Activated CD8-positive, alpha-beta memory T cell treated with anti-CD3 and anti-CD28 coated beads for 4 hours (primary cell): ENCODE measurements at places on chromosomes 2 and 18.

- no peak for DNase-seq
Measured at GRCh38 chr18:27699137-27699536, 477.8 kb downstream of the CDH2 start.

DNA sequence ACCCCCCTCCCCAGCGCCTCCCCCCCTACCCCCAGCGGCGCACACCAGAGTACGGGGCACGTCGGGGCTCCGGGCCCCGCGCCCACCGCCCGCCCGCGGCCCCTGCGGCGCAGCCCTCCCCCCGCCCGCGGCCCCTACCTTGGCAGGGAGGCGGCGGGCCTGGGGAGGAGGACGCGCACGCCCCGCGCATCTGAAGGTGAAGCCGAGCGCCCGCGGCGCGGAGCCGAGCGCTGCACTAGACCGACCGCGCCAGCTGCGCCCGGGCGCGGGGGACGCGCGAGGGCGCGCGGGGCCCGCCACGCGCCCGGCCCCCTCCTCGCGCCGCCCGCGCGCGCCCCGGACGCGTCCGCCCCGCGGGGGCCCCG is at the start of gene ZNF516:
Gene ZNF516, minus strand, starts transcription at position 237 of the 365 bp plus-strand sequence. CDS start 52,188 bp downstream, outside the sequence.
- no peak for DNase-seq

- no peak for DNase-seq
Measured at GRCh38 chr2:234536178-234536965, 39.5 kb upstream of the ARL4C start.

DNA sequence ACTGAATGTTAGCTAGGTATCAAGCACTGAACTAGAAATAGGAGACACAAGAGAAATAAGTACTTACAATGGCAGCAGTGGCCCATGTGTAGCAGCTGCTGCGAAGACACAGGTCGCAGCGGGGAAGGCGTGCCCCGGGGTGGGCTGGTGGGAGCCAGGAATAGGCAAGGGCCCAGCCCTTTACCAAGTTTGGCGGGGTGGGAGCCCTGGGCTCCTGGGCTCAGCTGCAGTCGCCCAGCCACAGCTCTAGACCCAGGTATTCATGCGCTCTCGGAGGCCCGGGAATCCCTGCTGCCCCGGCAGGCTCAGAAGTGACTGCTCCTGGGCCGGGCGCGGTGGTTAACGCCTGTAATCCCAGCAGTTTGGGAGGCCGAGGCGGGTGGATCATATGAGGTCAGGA is 1287.3 kb downstream of the CNTNAP5 start:
- no peak for DNase-seq

DNA sequence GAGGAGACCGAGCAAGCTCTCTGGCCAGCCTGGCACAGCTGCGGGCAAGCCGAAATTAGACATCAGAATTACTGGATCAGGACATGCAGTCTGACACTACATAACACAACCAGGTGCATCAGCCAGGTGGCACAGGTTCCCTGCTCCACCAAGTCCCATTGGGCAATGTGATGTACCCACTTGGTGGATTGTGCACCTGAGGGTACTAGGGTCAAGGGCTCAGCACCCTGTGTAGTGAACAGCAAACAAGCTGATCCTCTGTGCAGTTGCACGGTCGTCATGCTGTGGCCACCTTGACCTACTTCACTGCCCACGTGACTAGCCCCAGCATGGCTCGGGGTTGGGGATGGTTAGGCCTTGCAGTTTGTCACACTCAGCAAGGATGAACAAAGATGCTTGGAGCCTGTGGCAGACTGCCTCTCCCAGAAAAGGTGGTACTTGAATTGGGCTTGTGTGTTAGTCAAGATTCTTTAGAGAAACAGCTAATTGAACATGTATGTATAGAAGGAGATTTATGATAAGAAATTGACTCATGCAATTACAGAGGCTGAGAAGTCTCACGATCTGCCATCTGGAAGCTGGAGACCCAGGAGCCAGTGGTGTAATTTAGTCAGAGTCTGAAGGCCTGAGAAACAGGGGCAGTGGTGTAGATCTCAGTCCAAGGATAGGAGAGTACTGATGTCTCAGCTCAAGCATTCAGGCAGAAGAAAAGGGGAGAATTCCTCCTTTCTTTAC is 71.4 kb upstream of the TMEM87B start:
- DNase-seq = no peak

DNA sequence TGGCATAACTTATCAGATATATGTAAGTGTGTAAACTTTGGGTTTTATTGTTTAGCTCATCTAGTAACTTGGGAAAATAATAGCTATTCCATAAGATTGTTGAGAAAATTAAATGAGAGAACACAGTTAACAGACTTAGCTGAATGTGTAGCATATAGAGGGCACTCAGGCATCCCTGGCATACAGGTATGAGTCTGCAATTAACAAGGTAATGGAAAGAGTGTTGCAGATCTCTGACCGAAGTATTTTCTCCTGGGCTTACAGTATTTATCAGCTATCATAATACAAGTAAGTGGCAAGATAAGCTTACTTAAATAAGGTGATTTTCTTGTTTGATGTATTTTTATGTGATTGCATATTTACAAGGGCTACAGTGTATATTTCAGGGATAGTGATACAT is 7.9 kb upstream of the COBLL1 start:
- DNase-seq = no peak

GRCh38 chr18:63741769-63742168 is 33.4 kb upstream of the SERPINB7 start:
- DNase-seq = no peak

GRCh38 chr2:113005030-113005509 is at the start of gene IL36A:
Gene IL36A (plus strand): TSS chr2:113005459. CDS start chr2:113005872, 413 bp downstream.
- no peak for DNase-seq

DNA sequence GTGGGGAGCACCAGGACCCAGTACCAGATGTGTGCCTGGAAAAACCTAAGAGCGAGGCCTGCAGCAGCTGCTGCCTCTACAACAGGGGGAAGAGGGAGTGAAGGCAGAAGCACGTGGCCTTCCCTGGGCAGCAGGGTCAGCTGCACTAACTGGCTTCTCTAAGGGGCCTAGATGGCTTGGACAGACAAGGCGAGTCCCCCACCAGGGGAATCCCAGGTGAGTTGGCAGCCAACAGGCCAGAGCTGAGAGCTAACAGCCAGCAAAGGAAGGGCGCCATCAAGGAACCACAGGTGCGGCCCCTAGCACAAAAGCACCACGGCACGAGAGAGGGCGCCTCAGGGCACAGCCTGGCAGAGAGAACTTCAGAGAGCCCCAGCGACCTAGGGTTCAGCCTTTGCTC is 19.8 kb upstream of the MAL start:
- no peak for DNase-seq

GRCh38 chr2:174881678-174882077 is 117.4 kb upstream of the CHRNA1 start:
- no peak for DNase-seq

DNA sequence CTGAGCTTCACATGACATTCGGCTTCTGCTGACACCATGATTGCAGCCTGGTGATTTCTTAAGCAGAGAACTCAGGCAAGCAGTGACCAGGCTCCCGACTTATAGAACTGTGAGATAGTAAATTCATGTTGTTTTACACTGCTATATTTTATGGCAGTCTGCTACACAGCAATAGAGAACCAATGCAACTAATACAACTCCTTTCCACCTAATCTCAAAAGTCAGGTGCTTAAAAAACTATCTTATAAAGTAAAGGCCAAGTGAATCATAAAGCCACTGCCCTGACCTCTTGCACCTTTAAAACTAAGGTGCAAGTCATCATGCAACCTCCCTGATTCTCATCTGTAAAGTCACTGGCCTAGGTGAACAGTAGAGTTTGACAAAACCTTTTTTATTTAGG is 95.3 kb upstream of the GLS start:
- no peak for DNase-seq

DNA sequence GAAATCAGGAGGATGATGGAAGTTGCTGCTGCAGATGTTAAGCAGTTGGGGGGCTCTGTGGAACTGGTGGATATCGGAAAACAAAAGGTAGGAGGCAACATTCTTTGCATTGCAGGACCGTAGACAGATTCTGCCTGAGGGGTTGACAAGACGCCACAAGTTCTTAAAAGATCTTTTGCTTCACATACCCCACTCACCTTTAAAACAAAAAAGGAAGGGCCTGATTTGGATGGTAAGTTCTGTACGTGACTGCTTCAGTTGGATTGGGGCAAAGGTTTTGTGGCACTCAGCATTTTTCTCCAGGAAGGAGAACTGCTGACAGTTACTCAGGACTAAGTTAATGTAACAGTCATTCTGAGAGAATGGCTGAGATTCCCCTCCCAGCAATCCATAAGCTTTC is 5.2 kb downstream of the CNDP2 start:
- no peak for DNase-seq

DNA sequence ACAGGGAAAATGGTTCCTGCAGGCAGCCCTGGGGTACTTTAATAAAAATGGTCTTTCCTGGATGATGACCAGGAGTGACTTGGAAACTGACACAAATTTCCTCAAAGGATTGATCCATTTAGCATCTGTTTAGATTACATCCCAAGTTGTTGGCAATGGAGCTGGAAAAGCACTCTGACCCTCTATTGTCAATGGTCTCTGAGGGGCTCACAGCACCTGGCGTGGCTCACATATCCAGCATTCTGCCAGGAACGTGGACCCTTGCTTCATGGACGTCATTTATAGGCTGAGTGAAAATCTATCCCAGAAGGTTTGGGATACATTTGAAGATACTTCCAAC is 43.8 kb downstream of the SERTAD2 start:
- no peak for DNase-seq

GRCh38 chr2:123521854-123522253 is 503.2 kb upstream of the CNTNAP5 start:
- DNase-seq = no peak

- DNase-seq = no peak
Measured at GRCh38 chr2:45418532-45418931, 192.5 kb downstream of the SRBD1 start.

DNA sequence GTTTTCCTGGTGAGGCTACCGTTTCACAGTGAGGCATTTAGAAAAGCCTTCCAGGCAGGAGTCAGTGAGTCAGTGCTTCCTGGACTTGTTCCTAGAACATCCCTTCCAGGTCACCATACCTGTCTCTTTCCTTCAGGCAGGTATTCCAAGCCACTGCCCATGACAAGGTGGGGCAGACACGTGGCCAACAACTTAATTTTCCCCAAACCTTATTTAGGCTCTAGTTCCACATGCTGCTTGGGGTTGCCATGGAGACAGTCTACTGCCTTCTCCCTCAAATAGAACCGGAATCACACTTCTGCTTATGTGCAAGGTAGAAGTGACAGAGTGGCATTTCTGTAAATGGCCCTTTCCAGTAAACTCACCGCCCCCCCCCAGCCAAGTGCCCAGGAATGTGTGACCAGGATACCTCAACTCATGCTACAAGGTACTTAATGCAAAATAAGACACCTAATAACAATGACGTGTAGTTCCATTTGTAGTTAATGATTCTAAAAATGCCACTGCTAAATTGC is 258.3 kb downstream of the PRKCE start:
- DNase-seq = no peak

GRCh38 chr18:30288662-30289414 is 753.7 kb downstream of the DSC3 start:
- no peak for DNase-seq

GRCh38 chr2:80252294-80252986 is 52.1 kb downstream of the LRRTM1 start:
- no peak for DNase-seq

- DNase-seq = no peak
Measured at GRCh38 chr2:201220102-201220570, 37.2 kb downstream of the CASP10 start.

GRCh38 chr2:6831229-6831628 is 34.5 kb downstream of the CMPK2 start:
- DNase-seq = no peak

DNA sequence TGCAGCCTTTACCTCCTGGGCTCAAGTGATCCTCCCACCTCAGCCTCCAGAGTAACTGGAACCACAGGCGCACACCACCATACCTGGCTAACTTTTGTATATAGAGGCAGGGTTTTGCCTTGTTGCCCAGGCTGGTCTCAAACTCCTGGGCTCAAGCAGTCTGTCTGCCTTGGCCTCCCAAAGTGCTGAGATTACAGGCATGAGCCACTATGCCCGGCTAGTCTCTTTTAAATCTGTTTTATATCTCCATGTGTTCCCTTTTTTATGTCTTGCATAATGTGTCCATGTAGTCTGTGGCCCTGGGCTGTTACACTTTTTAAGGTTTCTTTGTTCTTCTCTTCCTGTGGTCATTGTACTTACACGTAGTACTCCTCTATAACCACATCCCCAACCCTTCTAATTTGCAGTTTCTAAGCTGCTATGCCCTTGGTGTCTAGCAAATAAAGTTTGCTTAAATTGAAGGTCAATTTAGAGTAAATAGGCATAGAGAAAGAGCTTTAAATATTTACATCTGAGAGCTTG is 168.2 kb downstream of the MCFD2 start:
- DNase-seq = no peak

DNA sequence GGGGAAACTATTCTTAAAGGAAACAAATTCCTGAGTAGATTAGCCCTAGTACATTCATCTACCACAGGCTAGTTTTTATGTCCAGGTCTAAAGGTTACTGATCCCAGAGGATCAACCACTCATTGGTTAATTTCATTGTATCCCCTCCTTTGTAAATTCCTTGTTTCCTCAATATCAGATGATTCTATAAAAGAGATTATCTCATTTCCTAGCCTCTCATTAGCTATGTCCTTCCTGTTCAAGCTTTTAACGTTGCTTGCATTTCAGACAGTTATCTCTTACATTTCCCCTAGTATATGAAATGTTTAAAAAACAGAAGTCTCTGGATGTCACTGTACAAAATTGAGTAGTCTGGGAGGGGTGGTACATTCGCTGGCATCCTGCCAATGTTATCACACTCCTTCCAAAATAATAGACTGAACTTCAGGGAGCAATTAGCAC is 24.2 kb upstream of the ARMC9 start:
- no peak for DNase-seq

- DNase-seq = no peak
Measured at GRCh38 chr18:46722051-46722450, 34.8 kb downstream of the ST8SIA5 start.

GRCh38 chr18:68564961-68565360 is 149.9 kb downstream of the TMX3 start:
- no peak for DNase-seq

- no peak for DNase-seq
Measured at GRCh38 chr2:235672720-235673119, 178.9 kb downstream of the AGAP1 start.

- DNase-seq = no peak
Measured at GRCh38 chr2:33559328-33559727, 39.8 kb downstream of the FAM98A start.

DNA sequence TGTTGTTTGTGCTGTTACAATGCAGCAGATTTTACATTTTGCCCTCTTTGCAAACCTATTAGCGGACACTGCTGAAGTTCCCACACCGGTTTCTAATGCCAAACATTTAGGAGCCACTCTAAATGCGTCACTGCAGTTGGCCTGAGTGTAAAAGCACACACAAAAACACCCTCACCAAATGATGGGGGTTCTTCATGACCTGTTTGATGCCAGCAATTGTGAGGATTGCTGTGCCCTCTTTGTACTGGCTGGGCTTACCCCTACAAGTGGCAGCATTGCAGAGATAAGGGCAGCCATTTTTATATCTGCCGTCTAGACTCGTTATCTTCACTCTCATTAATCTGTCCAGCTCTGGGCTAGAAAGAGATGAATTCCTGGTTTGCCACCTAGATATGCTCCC is 85.3 kb downstream of the NRP2 start:
- no peak for DNase-seq

- DNase-seq = no peak
Measured at GRCh38 chr2:218658671-218659257, 659 bp downstream of the ZNF142 start.
